ENCODE measurements at places on chromosomes 6 and 20.

GRCh38 chr20:50353289-50353961 lies 156.8 kb upstream of the PTPN1 start:
- DNase-seq: no peak

- no peak for DNase-seq
These were observed 35.7 kb upstream of the IER3 start for GRCh38 chr6:30779850-30780641.

- no peak for DNase-seq
These were observed 370.3 kb downstream of the RFPL4B start for GRCh38 chr6:112717401-112717800.

DNA sequence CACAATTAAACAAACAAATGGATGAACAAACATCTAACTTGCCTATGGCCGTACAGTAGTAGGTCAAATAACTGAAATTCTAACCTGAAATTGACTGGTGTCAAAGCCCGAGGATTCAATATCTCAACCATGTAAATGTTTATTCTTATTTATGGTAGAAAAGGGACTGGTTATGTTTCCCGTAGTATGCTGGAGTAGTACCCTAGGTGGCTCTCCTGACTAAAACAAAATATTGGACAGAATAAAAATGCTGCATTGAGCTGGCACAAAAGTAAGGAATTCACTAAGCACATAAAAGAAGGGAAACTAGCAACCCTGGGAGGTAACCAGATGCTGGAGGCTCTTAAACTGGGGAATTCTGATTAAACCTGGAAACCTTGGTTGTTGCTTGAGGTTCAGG lies 117.1 kb upstream of the PREP start:
- DNase-seq: no peak

DNA sequence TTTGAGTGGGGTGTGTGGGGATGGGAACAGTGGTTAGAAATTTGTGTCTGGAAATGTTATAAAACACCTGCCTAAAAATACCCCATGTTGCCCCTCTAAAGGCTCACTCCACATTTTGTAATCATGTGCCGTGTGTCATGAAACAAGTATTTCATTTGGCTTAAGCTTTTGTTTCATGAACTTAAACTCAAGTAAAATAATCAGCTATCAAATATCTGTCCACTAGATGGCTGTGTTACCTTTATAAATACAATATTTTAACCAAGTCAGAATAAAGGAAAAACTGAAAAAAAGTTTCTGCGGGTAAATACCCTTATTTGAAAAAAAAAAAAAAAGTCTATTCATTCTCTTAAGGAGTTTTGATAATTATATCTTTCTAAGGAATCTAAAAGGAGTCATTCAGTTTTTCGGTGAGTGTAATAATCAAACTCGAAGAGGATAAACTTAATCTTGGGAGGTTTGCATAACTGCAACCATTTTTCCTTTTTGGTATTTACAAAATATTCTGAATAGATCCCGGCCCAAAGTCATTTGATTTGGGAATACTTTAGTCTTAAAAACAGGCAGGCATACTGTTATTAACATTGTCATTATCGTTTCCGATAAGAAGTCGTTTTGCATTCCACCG lies 29.9 kb upstream of the MTRF1L start:
- no peak for DNase-seq

DNA sequence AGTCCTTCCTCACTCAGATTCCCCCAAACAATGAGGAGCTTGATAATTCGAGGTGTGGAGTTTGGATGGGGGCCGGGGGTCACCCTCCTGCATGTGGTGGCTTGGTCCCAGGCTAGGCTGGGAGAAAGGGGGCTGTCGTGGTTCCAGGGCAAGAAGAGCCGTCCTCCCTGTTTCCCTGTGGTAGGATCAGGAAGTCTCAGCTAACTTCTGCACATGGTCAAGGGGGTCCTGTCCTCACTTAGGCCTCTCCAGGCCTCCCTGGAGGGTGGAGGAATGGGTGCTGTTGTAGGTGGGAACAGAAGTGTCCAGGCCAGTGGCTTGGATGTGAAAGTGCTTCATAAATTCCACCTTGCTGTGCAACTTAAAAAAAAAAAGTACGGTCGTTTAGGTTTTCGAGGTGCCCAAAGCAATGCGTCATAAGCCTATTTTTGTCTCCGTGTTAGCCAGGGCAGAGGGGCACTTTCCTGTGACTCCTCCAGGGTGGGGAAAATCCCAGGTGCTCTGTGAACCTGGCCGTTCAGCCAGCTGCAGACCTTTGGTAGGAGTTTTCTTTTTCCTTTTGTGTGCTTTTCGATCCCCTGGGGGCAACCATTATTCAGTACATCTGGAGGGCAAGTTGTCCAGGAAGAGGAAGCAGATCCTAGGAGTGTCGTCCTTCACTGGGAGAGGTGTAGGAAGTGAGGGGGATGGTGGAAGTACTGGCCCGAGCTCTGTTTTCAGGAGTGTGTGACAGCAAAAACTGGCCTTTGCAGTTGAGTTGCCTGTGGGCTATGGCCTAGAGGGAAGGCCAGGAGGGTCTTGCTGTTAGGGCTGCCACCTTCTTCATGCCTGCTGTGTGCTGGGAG lies 9.6 kb downstream of the IGF2R start:
- no peak for DNase-seq

DNA sequence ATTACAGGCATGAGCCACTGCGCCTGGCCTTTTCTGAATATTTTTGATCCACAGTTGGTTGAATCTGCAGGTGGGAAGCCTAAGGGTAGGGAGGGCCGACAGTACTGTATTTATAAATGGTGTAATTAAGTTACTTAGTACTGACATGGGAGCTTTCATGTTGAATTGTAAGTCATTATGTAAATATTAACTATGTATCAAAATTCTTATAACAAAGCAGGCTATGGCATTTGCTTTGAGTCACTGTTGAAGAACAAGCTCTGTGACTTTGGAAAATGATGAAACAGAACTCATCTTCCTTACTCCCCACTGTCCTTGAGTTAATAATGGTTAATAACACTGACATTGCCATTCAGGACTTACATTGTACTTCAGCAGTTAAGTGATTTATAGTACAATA lies 63.0 kb upstream of the TXNDC5 start:
- DNase-seq: no peak

- DNase-seq: no peak
These were observed 18.5 kb upstream of the KCNK5 start for GRCh38 chr6:39247667-39248194.

DNA sequence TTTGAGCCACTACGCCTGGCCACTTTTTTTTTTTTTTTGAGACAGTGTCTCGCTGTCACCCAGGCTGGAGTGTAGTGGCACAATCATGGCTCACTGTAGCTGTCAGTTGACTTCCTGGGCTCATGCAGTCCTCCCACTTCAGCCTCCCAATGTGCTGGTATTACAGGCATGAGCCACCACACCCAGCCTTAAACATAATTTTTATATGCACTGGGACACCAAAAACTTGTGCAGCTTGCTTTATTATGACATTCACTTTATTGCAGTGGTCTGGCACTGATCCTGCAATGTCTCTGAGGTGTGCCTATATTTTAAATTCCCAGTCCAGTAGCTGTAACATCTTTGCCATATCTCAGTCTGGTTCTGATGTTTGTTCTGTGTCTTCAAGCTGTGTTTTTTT lies 34.7 kb downstream of the KAT14 start:
- no peak for DNase-seq

DNA sequence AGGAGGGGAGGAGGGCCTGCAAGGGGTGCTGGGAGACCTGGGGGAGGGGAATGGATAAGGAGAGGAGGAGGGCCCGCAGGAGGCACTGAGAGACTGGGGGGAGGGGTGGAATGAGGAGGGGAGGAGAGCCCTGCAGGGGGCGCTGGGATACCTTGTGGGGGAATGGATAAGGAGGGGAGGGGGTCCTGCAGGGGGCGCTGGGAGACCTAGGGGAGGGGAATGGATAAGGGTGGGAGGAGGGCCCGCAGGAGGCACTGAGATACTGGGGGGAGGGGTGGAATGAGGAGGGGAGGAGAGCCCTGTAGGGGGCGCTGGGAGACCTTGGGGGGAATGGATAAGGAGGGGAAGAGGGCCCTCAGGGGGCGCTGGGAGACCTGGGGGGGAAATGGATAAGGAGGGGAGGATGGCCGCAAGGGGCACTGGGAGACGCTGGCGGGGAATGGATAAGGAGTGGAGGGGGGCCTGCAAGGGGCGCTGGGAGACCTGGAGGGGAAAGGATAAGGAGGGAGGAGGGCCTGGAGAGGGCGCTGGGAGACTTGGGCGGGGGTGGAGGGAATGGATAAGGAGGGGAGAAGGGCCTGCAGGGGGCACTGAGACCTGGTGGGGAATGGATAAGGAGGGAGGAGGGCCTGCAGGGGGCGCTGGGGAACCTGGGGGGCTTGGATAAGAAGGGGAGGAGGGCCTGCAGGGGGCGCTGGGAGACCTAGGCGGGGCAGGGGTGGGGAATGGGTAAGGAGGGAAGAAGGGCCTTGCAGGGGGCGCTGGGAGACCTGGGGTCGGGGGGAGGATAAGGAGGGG lies 1.3 kb upstream of the CTCFL start:
- no peak for DNase-seq

- no peak for DNase-seq
These were observed 79.3 kb downstream of the INSM1 start for GRCh38 chr20:20447196-20447595.

Measured in activated CD4-positive, alpha-beta T cell treated with anti-CD3 and anti-CD28 coated beads, Interleukin-2, amount 50 U/mL, for 4 hours (primary cell).